NCI-H1436 (cell line): ENCODE measurements at places on chromosomes 3 and 15.

GRCh38 chr3:63343674-63344073, 65.6 kb downstream of the SYNPR start:
- peak; percentile 87 for DNase-seq

DNA sequence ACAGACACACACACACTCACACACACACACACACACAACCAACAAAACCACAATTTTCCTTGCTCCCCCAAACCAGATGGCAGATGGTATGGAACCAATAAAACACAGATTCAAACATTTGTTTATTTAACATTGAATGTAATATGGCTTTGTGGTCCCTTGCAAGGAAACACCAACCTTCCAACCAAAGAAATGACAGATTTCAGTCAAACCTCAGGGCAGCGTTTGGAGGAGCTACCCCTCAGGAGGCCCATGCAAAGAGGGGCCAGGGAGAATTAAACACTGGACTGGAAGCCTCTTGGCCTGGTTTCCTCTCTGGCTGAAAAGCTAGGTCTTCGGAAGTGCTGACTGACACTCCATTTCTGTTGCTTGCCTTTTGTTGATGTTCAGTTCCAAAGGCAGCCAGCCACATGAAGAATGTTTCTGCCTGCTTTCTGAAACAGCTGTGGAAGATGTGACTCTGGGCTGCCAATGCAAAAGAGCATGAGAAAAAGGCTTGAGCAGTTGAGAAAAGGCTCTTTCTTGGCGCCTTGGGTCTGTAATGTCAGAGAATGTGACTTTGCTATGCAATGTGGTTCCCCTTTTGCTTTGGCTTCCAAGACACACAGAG, 296.1 kb downstream of the RPLP1 start:
- no peak for DNase-seq

DNA sequence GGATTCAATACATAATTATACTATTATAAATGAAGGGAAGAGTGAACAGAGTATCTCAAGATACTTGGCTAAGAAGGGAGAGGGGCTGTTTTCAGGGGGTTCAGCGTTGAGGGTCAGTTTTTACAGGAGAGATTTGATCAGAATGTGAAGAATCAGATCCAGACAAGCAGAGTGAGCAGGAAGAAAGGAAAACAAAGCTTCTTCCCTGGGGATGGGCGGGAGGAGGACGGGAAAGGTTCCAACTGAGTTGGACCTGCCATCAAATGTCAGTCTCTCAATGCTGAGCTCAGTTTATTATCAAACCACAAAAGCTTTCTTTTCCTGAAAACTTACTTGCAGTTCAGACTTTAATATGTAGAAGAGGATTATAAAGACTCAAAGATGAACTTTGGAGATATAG, 6.0 kb upstream of the MELTF start:
- DNase-seq = no peak

DNA sequence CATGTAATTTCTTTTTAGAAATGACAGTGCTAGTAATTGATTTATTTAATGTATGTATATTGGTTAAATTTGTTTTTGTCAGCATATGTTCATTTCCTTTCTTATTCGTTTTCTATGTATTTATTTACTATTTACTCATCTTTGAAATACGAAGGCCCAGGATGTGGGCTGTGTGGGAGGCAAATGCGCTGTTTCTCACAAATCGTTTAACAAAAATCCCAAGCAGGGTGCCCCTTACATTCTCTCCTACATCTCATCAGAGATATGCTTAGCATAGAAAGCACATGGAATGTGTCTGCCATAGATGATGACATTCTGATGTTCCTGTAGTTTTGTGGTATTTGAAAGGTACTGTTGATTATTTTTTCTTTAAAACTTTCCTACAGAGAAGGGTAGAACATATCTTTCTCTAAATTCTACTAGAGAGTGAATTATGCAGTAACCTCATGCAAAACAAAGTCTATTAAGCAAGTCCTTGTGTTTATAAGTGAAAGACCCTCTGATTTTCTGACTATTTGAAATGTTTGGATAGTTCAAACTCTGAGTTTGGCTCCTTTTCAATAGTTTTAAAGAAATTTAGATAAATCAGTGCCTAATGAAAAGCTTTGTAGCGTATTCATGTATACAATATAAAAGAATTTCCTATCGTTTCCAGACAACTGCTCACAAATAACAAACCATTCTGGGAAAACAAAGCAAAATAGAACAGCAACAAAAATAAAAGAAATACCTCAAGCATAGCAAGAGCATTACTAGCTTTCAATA, 111.1 kb upstream of the VGLL3 start:
- DNase-seq = no peak

DNA sequence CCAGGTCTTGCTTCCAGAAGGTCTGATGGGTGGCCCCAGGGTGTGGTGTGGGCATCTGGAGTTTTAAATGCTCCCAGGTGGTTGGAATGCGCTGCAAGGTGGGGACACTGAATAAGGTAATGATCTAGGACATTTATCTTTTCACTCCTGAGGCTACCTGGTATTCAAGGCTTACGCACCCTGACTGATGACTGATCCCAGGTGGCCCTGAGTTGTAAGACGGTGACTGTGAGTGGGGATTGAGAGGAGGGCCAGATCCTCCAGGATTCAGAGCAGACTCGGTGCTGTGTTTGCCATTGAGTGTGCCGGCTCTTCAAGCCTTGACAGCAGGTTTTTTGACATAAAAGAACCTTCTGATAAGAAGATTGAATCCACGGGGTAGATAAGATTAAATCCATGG, 40.3 kb downstream of the SLC6A20 start:
- DNase-seq = no peak

DNA sequence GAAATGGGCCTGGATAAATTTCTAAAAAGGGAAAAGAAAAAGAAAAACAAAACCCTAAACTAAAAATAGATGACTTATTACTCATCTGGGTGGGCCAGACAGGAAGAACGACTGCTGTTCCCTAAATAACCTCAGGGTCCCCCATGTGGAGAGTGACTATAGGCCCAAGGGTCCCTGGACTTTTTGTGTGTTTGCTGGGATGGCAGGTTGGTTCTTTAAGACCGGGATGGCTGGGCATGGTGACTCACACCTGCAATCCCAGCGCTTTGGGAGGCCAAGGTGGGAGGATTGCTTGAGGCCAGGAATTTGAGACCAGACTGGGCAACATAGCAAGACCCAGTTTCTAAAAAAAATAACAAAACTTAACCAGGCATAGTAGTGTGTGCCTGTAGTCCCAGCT, 43.8 kb upstream of the TRA2B start:
- no peak for DNase-seq

DNA sequence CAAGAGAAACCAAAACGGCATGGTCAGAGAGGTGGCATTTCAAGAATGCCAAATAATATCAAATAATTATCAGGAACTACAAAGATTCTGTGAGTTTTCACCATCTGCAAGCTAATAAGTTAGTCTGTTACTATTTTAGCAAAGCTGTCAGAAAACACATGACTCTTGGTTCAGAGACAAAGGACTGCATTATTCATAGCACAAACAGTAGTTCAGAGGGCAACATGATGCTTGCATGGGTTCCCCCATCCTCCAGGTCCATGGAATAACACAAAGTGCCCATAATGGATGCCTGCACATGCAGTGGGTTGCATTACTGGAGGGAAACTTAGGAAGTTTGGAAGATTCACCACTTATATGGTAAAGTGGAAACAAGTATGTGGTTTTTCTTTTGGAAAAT, 228.8 kb upstream of the ALCAM start:
- DNase-seq = no peak
